Brain microvascular endothelial cell (primary cell): ENCODE measurements at places on chromosomes 1 and 21.

GRCh38 chr21:25578056-25578961, 29.0 kb downstream of the MRPL39 start:
- no peak for DNase-seq

DNA sequence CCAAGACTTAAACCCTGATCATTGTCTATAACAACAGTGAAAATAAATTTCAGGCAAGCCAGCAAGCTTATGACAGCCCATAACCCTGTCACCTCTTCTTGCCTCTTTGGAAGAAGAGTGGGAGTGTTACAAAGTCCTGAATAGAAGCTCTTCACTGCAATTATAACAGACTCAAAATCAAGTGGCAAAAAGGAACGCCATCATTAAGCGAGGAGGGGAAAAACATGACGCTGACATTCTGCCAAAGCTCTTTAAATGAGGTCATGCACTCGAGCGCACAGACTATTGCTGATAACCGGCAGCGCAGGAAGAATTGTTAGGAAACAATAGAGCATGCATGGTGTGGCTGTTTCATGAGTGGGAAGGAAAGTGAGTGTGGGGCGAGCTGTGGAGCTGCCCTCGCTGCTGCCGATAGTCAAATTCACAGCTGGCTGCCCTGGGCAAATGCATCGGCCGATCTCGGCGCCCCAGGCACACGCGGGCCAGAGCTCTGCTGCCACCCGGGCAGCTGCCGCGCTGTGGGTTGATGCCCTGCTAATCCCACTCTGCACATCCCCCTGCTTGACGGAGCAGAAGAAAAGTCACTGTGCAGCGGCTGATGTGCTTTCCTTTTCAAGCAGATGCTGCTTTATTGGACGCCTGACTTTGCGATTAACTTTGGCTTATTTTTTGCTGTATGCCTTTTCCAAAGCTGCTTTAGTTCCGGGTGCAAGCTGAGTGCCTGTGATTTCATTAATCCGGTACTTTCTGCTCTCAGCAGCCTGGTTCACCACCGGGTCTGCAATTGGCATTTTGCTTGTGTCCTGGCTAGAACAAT, 102.4 kb upstream of the ST6GALNAC5 start:
- DNase-seq, result no peak

DNA sequence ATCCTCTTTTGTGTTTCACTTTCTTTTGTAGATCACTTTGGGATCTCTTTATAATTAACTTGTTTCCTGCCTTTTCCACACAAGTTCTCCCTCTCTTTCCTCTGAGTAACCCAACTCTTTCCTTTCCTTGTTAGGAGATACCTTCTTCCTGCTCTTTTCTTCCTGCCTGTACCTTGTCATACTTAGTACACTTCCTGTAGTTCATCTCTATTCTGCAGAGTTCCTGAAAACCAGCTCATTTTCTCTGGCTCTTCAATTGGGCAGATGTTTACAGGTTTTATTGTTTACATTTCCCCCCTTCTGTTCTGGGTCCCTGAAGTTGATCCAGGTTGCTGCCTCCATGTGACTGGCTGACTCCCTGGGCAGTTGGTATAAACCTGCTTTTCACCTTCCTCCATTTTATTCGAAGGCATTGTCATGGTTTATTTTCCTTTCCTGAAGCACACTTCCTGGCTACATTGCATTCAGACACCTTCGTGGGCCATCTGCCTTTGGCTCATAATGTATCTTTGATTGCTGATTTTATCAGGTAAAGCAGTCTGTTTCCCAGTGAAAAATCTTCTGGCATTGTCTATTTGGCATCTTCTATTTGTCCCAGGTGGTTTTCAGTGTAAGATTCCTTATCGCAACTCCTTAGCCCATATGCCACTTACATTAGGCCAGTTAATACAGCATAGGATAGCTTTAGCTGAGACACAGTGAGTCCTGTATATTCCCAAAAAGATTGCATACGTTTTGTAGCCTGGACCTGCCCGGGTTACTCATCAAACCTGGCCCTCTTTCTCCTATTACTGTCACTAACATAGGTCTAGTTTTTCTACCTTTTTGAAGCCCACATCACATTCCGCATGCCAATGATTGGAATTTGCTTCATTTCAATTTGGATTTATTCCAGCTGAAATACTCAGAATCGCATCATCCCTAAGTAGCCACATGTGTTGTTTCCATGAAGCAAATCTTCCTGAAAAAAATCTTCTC, 15.4 kb downstream of the CTH start:
- no peak for DNase-seq

DNA sequence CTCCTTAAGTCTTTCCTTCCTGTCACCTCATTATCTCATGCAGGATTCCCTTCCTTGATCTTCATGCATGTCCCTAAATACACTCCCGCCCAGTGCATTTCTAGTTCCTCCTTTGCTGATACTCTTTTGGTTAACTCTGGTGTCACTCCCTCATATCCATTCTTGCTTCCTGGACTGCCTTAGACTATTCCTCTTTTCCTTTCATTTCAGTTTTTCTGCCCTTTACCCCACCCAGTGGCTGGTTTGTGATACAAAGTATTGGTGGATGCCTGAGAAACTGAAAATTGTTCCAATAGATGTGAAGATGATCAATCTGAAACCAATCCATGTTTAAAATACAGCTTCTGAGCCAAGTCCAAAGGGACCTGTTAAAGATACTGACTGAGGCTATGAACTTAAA, 553.8 kb upstream of the CAMK1G start:
- no peak for DNase-seq

DNA sequence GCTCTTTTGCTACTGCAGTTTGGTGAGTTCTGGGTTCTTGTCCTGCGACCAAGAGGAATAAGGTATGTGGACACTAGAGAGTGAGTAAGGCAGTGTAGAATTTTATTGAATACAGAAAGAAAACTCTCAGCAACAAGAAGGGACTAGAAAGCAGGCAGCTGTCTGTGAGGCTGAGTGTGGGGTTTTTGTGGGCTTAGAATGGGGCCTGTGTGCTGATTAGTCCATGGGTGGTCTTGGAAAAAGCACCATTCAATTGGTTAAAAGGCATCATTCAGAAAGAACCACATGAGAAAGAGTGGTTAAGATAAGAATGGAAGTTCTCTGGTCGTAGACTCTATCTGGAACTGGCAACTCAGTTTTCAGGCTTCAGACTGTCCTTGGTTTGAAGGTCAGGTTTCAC, 298.8 kb downstream of the TGFB2 start:
- DNase-seq, result no peak

- DNase-seq, result no peak
Measured at GRCh38 chr1:109281680-109282496, 1.1 kb downstream of the PSRC1 start.

DNA sequence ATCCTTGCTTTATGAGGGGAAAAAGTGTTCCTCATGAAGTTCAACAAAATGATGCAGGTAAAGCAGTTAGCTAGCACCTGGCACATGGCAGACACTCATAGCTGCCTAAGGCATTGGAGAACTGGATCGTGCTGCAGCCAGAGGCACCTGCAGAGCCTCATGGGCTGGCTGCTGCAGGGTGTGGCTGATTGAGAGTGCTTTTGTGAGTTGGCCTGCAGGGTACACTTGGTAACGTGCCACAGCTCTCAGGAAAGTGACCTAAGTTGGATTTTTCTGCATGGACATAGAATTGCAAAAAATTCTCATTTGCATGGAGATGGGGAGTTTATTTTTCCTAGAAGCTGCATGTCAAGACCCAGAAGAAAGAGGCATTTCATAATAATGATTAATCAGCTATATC, 31.6 kb upstream of the IL20 start:
- no peak for DNase-seq

DNA sequence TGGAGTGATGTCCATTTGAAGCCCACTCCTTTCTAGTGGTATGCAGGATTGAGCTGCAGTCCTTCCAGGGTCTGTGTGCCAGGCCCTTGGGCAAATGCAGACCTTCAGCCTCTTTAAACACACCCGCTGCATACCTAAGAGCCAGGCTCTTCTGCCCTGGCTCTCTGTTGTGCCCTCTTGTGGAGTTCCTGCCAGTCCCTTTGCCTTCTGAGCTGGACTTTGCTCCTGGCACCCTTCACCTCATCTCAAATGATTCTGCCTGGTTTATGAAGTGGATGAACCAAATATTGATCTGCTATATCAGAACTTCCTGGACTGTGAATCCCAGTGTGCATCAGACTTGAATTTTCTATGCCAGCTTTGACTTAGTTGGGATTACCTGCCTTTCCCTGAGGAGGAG, 158.8 kb downstream of the URB2 start:
- DNase-seq, result no peak

DNA sequence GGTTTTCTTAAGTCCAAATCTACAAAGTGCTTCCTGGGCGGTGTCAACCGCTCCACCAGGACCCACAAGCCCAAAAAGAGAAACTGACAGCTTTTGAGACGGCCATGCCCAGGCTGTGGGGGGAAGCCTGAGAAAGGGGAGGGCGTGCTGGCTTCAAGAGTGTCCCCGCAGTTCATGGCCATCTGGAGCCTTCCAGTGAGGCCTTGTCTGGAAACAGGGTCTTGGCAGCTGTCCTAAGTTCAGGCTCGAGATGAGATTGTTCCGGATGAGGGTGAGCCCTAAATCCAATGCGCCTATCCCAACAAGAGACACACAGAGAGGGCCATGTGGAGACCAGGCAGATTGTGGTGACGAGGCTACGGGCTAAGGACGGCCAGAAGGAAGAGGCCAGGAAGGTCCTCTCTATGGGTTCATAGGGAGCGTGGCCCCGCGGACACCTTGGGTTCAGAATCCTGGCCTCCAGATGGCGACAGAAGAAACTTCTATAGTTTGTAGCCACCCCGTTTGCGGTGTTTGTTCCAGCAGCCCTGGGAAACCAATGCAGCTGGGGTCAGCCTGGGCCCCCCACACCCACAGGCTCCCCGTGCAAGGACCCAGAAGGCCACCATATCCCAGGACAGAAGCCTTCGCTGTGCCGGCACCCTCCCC, 70.2 kb downstream of the ARHGEF16 start:
- no peak for DNase-seq

- no peak for DNase-seq
Measured at GRCh38 chr1:53057127-53057526, 4.9 kb upstream of the PODN start.

- DNase-seq, result no peak
Measured at GRCh38 chr1:117809764-117810163, 119.7 kb downstream of the GDAP2 start.

GRCh38 chr1:47996406-47997226, 569 bp downstream of the TRABD2B start:
- no peak for DNase-seq

- DNase-seq, result peak; percentile 16
Measured at GRCh38 chr1:155513300-155513916, 49.2 kb downstream of the ASH1L start.

DNA sequence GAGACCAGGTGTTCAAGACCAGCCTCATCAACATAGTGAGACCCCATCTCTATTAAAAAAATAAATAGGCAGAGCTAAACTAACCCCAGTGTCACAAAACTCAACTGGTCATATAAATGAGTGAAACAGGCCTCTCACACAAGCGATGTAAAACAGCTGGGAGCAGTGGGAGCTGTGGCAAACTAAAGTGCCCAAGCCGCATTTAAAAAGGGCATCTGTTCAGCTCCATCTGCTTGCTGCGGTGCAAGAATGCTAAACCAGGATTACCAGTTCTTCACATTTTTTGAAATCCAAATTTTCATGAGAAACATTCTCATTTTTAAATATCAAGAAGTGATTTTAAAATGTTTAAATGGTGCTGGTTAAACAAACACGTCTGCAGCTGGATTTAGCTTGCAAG, 50.0 kb upstream of the WNT2B start:
- DNase-seq, result no peak

- DNase-seq, result no peak
Measured at GRCh38 chr1:205948039-205948438, 4.8 kb upstream of the SLC26A9 start.

DNA sequence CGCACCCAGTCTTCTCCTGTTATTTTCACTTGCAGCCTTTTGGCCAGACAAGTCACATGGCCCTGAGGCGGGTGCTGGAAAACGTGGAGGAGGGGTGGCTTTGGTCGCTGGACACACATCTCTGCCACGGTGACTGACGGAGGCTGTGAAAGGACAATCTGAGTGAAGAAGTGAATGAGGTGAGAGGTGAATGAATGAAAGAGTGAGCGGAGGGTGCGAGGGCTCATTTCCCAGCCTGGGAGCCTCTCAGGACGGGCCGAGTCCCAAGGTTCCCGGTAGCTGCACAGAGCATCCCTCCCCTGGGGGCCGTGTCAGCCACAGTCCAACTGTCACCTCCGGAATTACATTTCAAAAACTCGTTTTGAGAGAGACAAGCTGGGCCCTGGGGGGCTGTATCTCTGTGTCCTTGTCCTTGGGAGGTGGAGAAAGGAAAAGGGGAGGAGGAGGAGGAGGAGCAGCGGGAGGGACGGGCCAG, 89.6 kb downstream of the UBIAD1 start:
- DNase-seq, result no peak

DNA sequence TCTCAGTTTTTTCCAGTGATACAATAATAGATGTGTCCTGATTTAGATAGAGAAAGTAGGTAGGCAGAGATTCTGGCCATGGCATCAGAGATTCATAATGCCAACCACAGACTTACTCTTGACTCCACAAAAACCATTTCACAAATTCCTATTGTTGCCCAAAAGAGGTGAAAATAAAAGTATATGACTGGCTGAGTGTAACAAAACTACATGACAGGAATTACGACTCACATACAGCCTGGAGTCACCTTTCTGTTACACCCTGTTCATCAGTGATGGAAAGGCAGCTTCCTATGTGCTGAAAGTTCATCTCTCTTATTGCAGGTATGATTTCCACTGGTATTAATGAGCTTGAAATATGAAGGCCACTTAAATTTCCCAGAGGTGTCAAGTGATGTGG, 72.3 kb downstream of the MPZL1 start:
- no peak for DNase-seq

- DNase-seq, result peak; percentile 44
Measured at GRCh38 chr21:35974775-35975174, 85.6 kb downstream of the SETD4 start.

DNA sequence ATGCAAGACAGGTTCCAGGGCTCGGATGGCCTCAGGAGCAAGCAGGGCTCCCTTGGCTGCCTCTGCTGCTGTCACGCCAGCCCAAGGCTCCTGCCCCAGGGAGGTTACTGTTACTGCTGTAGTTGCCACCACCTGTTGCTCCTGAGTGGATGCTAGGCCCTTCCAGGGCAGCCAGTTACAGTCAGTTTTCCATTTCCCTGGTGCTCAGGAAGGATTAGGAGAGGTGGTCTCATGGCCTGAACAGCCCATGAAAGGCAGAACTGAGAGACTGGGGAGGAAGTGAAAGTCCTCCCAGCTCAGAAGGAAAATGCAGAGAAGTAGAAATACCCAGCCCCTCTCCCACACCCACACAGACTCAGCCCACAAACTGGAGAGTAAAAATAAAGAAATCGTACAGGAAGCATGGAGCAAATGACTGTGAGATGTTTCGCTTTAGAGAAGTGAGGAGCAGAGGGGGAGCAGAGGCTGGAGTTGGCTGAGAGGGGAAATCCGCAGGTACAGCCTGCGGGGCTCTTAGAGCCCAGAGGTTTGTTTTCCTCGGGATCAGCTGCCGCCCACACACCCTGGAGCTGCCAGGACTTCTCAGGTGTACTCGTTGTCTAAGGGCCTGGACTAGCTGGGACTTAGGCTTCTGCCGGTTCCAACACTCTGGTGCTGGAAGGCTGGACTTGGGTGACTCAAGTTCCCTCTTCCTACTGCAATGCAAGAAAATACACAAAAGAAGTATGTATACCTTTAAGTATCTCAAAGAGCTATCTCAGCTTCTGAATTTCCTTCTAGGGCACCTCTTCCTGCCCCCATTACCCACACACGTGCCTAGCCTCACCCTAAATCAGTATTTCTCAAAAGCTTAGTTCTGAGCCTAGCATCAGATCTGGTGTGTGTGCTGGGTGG, 2.3 kb downstream of the IL6R start:
- no peak for DNase-seq
